ENCODE measurements at places on chromosomes 1 and 21. TPM values are rescaled to one million over a fixed set of nuclear protein-coding genes. Genes with fewer than 3 reads are reported as not detected.

DNA sequence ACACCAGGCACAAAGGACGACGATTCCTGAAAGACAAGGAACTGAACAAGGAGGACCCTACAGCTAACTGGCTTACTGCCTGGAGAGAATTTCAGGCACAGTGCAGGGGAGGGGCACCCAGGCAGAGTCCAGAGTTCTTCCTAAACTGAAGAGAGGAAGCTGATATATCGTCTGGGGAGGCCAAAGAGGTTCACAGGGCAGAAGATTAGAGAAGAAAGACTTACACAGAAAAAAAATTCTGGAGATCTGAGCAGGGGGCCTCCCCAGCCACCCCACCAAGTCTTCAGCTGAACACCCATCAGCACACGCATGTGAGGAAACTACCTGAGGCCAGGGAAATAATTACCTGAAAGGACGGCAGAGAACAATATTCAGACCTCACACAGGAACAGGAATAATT is 24.6 kb downstream of the SORT1 start:
- no peak for DNase-seq

- no peak for DNase-seq
Observed at GRCh38 chr1:187490266-187490665, 661.5 kb downstream of the PLA2G4A start.

DNA sequence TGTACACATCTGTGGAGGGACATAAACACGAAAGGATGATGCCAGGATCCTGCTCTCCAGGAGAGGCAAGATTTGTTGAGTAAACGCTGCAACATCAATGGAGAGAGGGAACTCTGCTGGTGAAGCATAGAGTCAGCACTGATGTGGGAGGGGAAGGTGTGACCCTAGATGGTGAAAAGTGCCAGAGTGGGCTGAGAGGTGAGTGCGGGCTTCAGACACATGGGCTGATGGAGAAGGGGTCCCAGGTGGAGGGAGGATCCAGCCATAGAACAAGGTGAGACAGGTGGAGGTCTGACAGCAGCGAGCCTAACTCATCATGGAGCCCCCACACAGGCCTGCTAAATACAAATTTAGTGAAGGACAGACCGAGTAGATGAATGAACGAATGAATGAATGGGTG is 9.7 kb downstream of the RD3 start:
- peak; percentile 30 for DNase-seq

The MPL gene
- total RNA-seq: not detected

The VSIG8 gene
- total RNA-seq: not detected

The FAM3B gene
- 2.0 TPM for total RNA-seq
